H54 (cell line): ENCODE measurements at places on chromosomes 4 and X.

DNA sequence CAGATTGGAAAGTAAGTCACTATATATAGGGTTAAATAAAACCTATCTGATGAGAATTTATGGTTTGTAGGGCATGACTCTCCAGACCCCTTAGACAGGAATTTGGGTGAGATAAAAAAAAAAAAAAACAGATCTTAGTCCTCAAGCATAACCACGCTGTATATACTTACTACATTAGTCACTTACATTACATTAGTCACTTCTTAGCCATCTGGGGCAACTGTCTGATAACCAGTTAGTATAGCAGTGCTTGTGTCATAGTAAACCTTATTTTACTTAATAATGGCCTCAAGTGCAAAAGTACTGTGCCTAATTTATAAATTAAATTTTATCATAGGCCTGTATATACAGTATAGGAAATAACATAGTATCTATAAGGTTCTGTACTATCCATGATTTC, 60.2 kb upstream of the RPS6KA6 start:
- DNase-seq, result no peak

DNA sequence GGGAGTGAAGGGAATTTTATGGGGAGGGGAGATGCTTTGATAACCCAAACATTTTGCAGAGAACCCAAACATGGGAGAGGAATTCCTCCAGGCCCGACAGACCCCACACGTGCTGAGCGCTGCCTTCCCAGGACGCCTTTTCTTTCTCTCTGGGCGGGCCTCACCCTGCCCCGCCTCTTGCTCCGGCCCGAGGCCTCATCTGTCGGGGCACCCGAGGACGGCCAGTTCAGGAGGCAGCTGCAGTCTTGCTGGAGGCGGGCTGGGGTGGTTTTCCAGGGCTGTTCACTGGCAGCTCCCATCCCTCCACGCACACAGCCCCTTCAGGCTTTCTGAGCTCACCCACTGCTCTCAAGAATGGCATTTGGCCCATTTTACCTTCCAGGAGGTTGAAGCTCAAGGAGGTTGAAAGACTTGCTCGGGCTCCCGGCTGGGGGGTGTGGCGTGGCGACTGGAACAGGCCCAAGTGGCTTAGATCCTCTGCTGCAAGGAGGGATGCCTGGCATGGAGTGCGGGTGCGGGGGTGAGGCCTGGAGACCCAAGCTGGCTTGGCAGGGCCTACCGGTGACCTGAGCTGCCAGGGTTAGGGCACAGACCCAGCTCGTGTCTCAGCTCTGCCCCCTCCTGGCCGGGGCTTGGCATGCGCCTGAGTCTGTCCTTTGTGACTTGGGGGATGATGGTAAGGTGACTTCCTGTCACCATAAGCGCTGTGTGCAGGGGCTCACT, 99.2 kb downstream of the PSAPL1 start:
- DNase-seq, result peak; percentile 65

DNA sequence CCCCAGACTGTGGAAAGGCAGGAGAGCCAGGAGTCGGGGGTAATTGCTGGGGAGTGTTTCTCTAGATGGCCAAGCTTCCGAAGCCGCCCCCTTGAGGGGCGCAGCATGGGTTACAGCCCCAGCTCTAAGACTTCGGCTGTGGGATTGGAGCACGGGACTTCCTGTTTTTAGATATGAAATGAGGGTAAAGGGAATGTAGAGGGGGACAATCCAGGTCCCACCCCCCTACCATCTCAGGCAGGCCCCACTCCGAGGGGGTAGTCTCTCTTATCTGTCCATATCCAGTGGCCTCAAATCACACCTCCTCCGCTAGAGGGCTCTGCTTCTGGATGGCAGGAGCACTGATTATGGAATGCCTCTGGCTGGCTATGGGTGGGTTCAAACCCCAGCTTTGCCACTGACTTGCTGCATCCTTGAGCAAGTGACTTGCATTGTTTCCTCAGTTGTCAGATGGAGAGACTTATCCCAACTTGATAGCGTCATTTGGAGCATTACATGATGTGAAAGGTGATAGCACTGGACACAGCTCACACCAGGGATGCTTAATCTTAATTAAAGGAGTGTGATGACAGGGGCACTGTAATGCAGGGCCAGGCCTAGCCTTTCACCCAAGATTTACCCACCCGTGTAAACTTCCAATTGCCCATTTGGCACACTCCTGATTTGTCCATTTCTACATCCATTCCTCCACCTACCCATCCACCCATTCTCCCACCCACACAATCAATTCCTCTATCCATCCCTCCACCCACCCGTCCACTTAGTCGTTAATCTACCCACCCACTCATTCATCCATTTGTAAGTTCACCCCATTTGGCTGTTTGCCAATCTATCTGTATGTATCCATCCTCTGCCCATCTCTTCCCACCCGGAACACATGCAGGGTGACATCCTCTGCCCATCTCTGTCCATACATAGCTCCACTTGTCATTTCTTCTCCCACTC, 848 bp upstream of the KCND1 start:
- no peak for DNase-seq

- no peak for DNase-seq
Measured at GRCh38 chr4:105191621-105192210, 45.0 kb downstream of the TET2 start.

DNA sequence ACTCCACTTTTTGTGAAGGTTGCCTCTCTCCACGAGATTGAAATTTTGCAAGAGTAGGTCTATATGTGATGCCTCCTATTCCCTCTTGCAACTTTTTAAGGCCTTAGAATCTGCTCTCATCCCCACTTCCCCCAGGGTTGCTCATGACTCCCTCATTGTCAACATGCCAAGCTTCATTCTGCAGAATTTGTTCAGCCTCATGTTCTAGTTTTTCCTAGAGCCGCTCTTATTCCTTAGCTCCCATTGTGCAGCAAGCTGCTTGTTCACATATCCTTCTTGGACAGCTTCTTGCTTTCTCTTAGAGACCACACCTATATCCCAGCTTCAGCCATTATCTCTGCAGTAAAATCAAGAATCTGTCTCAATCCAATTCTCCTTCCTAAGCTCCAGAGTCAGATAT, 82.4 kb downstream of the CNGA2 start:
- DNase-seq, result no peak

GRCh38 chr4:71587995-71588394, 195.9 kb downstream of the GC start:
- DNase-seq, result no peak

DNA sequence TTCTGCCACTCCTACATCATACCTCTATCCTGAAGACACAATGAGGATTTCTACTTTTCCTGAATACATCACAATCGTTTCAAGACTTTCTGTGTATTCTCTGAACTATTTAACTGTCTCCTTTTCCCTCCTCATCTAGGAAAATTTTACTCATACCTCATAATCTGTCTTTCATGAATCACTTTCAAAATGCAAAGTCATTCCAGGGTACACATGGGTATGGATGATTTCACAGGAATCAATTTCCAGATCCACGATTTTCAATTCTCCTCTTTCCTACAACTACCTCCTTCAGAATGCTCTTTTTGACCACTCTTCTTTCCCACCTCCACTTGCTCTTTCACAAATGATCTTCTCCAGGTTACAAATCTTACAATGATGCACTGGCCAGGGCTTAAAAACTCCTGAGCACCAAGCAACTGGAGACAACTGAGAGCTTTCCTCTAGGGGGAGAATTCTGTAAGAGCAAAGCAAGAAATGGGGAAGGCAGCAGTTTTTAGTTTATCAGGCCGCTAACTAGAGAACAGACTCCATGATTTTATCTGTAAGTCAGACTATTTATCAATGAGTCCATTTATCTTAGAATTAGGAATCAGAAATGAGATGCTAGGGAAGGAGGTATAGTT, 116.4 kb downstream of the PPP3CA start:
- DNase-seq, result no peak

DNA sequence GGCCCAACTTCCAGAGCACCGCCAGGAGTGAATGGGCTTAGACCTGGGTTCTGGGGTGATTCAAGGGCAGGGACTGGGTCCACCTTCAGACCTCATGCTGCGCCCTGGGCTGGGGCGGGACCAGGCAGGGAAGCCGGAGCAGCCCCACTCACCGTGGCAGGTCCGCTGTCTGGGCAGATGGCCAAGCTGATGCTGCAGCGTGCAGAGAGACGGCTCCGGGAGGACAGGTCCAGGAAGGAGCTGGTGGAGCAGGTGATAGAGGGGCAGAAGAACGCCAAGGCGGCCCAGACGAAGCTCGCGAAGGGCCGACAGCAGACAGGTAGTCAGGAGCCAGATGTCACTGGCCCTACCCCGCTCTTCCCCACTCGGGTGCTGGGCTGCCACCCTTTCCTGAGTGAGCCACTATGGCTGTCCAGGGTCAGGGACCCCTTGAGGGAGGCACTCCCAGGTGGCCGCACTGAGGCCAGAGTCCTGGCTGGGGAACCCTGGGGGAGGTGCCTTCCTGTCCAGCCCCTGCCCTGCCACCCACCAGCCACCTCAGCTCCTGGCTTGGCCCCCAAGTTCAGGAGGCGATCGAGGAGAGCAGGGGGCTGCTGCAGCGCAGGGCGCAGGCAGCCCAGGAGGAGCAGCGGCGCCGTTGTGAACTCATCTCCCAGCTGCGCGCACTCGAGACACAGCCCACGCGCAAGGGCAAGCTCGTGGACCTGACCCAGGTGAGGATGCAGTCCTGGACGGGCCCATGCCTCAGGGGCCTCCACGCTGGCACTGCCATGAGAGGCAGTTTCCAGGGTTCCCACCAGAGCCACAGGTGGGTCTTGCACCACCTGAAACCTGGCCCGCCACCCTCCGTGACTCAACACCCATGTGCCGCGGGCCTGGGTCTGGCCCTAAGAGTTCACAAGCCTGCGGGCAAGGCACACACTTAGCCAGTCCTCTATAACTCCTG, 10.1 kb upstream of the RNF4 start:
- no peak for DNase-seq

- no peak for DNase-seq
Measured at GRCh38 chr4:92307181-92307580, 3.4 kb downstream of the GRID2 start.
